ENCODE measurements at places on chromosomes 7 and 10.

DNA sequence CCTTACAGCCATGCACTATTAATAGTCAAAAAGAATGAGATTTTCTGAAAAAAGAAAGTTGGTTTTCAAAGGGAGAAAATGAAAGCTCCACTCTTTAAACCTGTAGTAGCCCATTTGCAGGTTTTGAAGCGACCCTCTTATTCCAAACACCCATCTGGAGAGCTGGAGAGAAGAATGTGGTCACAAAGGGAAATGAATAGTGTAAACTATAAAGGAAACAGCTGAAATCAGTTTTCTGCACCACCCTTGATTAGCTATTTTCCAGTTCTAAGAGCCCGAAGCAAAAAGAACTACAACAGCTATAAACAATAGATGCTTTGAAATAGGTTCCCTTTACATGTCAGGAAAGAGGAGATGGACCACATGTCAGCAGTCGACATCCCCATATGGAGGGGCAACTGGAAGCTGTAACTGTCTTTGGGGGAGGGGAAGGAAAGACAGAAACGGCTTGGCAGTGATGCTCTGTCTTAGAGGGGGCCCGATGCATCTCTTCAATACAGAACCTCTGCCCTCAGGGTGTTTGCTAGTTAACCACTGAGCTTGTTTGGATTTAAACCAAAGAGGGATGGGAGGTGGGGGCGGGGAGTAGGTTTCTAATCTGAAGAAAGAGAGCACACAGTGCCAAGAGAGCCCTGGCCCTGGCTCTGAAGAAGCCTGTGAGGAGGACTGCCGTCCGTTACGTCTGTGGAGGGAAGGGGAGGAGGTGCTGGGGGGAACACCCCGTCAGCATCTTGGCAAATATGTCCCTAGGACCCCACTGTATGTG lies 55.3 kb downstream of the CPVL start:
- DNase-seq = no peak

DNA sequence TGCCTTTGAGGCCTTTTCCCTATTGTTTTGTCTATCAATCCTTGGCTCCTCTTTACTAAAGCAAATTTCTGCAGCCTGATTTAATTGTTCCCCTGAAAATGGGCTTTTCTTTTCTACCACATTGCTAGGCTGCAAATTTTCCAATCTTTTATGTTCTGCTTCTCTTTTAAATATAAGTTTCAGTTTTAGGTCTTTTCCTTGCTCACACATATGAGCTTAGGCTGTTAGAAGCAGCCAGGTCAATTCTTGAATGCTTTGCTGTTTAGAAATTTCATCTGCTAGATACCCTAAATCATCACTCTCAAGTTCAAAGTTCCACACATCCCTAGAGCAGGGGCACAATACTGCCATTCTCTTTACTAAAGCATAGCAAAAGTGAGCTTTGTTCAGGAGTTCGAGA lies 159.6 kb downstream of the ARL4A start:
- DNase-seq = no peak

DNA sequence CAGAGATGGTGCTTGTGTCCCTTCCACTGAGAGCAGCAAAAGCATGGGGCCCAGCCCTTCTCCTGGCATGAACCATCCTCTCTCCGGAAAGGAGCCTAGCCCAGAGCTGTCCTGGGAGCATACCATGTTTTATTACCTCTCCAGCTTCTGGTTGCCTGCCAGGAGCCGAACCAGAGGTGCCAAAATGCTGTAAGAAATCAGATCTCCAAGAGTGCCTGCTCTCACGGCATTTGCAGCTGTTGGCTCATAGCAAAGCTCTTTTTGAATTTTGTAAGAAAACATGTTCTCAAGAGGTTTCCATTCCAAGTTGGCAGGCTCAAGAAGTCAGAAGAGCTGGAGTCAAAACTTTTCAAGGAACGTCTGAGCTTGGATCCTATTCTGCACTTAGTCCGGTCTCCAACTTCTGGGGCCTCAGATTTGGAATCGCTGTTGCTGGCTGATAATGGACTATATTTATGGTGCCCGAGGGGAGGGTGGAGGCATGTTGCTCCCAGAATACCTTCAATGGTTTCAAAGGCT lies 211.7 kb upstream of the MKI67 start:
- no peak for DNase-seq

DNA sequence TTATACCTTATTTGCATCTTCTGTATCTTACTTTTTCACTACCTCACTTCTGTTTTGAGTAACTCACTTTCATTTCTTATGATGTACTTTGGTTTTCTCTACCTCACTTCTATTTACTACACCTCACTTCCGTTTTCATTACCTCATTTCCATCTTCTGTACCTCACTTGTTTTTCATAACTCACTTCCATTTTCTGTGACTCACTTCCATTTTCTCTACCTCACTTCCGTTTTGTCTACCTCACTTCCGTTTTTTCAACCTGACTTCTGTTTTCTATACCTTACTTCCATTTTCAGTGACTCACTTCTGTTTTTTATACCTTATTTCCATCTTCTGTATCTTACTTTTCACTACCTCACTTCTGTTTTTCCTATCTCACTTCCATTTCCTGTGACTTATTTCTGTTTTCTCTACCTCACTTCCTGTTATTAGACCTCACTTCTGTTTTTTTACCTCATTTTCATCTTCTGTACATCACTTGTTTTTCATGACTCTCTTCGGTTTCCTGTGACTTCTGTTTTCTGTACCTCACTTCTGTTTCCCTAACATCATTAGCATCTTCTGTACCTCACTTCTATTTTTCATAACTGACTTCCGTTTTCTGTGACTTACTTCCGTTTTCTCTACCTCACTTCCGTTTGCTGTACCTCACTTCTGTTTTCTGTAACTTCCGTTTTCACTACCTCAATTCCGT lies 493.1 kb upstream of the AKR1E2 start:
- no peak for DNase-seq

- DNase-seq = no peak
Observed at GRCh38 chr7:158345731-158346130, 241.9 kb downstream of the PTPRN2 start.

DNA sequence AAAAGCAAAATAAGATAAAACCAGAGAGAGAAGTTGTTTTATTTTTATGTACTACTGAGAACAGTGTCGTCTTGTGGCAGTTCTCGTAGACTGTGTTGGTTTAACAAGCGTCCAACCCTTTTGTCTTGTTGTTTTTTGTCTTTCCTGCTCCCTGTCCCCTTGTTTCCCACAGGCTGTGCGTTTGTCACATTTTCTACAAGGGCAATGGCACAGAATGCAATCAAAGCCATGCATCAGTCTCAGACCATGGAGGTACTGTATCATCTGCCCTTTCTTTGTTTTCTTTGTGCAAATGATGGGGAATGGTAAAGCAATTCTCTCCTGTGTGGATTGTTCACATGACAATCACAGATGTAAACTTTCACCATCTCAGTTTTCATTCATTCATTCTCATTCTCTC lies 248.8 kb downstream of the CELF2 start:
- no peak for DNase-seq

DNA sequence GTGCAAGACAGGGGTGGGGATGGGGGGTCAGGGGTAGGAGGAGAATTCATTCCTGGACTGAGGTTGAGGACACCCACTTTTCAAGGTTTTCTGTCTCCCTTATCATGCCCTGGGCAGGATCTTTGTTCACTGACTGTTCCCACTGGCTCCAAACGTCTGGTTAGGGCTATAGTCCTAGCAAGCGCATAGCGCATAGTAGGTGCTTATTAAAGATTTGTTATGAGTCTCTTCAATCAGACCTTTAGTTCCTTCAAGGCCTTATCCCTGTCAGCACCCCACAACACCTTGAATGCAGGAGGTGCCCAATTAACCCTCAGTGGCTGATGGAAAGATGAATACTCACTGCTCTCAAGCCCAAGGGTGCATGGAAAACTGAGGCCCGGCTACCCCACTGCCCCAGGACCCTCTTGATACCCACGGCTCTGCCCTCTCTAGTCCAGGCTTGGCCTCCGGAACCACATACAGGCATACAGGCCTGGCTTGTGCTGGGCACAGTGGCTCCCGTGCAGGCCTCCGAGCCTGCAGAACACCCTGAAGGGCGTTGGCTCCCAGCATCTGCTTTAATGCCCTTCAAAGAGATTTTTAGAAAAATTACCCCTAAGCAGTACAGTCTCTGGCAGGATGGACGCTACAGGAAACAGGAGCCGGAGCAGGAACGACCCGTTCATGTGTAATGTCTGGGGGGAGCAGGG lies 177.7 kb downstream of the SH3PXD2A start:
- no peak for DNase-seq

GRCh38 chr7:55657654-55658053 lies 85.4 kb upstream of the VOPP1 start:
- no peak for DNase-seq

GRCh38 chr7:149621776-149622175 lies 124.2 kb upstream of the ZNF746 start:
- no peak for DNase-seq

DNA sequence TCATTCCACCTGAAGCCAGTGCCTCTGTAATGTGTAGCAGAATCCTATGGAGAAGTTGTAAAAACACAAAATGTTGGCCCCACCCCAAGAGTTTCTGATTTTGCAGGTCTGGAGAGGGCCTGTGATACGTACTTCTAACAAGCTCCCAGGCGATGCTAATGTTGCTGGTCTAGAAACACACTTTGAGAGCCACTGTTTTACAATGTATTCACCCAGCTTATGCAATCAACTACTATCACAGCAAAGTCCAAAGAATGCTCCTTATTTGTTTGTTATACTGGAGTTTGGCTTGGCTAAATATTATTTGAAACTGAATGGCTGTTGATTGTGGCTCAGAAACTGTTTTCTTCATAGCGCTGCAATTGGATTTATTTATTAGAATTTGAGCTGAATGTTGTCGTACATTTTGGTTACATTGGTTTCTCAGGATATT lies 44.3 kb downstream of the DNAJB9 start:
- DNase-seq = no peak

- peak; percentile 64 for DNase-seq
Observed at GRCh38 chr7:17580141-17580540, 281.7 kb downstream of the AHR start.

GRCh38 chr7:98656899-98657298 lies 39.8 kb downstream of the NPTX2 start:
- DNase-seq = no peak

DNA sequence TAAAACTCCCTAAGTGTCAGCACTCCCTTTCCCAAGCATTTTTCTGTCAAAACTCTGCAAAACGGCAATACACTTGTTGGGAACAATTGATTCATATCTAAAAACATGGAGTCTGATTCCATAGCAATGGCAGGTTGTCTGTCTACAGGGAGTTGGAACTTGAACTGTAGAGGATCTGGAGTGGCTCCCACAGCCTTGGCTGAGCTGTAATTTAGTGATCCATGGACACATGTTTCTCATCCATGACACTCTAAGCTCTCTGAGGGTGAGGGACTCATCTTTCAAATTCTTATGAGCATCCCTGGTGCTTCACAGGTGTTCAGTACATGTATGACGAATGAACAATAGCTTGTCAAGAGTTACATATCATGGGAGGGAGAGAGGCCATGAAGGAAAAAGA lies 466.1 kb downstream of the GRID1 start:
- DNase-seq = no peak

- no peak for DNase-seq
Observed at GRCh38 chr7:37832194-37832593, 16.2 kb upstream of the NME8 start.

DNA sequence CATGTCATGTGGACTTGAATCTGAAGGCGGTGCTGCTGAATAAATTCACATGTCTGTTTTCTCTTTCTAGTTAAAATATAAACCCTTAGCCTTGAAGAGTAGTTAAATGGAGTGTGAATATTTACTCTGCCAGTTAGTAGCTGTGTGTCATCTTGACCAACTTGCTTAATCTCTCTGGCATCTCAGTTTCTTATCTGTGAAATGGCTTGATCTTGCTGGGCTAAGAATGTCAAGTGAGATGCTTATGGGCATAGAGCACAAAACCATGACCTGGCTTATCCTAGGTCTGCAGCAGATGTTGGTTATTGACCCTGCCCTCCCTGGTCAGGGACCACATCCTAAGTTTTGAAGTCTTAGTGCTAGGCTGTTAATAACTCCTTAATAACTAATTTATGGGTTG lies 16.6 kb downstream of the ARID5B start:
- DNase-seq = no peak

GRCh38 chr7:121286742-121287734 lies 41.8 kb upstream of the WNT16 start:
- DNase-seq = no peak

- no peak for DNase-seq
Observed at GRCh38 chr7:131945313-131945911, 389.0 kb upstream of the PODXL start.

GRCh38 chr7:141525973-141526514 lies 25.2 kb upstream of the AGK start:
- no peak for DNase-seq

- peak; percentile 30 for DNase-seq
Observed at GRCh38 chr10:26556748-26557640, 118.9 kb downstream of the APBB1IP start.

DNA sequence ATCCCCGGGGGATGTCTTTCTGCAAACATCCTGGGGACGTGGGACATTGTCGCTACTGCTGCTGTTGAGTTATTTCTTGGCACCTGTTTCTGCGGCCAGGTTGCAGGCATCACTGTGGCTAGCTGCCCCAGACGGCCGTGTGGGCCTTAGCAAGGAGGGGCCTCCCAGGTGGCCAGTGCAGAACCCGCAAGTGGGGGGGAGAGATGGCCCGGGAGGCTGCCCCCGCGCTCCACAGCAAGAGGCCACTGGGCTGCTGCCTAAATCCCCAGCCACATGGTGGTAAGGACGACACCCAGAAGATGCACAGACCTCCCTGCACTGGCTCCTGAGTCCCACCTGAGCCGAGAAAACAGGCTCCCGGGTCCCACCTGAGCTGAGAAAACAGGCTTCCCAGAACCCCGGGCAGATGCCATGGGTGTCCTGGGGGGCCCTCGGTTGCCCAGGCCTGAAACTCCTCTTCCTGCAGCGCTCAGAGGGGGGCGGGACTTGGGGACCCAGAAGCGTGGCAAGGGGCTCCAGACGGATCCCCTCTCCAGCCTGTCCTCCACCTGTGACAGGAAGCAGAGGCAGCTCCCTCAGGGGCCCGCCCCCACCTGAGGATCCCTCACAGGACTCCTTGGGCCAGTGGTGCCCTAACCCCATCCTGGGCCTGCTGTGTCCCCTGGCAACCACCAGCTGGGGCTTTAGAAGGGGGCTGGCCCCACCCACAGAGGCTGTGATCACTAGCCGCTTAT lies 952 bp upstream of the MAFK start:
- no peak for DNase-seq

DNA sequence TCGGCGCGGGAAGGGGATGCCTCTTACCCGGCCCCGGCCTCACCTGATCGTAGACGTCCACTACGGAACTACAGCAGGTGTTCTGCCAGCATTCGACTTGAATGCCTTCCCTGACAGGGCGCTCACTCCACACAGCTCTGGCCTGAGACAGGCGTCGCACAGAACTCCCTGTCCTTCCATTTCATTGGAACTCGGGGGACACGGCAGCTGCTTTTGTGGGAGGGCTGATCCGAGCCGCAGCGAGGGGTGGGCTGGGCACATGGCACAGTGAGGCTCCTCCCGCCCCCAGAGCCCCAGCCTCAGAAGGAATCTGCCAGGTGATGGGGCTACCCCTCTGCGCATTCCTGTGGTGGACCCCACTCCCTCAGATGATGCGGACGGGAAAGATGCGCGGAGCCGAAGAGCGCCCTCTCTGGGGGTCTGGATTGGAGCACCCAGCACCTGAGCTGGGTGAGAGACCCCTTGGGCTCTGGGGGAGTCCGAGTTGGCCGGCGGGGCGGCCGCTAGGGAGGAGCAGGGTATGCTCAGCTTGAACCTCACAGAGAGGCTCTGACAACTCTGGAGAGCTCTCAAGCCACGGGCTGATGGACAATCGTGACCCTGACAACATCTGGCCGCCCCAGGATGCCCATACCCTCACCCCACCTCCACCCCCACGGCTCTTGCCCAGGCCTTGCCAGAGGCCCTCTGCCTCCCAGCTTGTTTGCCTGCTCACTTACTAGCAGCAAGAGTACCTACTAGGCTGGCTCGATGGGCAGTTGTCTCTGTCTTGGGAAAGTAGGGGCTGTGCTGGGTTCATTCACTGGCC lies 36.6 kb downstream of the RASGEF1A start:
- DNase-seq = no peak
